CD4-positive, alpha-beta T cell (primary cell): ENCODE measurements at places on chromosomes 5 and 9.

DNA sequence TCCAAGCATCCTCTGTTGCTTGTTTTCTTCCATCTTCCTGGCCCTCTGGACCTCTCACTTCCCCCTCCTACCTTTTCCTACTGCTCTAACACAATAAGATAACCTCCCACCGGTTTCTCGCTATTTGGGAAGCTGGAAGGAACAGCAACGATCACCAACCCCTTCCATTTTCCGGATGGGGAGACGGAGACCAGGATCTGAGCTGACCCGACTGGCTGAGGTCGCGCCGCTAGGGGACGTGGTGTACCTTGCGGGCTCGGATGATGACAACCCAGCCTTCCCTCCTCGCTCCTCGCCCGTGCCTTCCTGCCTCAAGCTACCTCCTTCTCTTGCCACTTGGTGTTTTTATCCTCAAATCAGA, 1.9 kb downstream of the LPAR1 start:
- no peak for DNase-seq

- no peak for DNase-seq
These were observed 79.0 kb downstream of the RORB start for GRCh38 chr9:74576176-74576575.

DNA sequence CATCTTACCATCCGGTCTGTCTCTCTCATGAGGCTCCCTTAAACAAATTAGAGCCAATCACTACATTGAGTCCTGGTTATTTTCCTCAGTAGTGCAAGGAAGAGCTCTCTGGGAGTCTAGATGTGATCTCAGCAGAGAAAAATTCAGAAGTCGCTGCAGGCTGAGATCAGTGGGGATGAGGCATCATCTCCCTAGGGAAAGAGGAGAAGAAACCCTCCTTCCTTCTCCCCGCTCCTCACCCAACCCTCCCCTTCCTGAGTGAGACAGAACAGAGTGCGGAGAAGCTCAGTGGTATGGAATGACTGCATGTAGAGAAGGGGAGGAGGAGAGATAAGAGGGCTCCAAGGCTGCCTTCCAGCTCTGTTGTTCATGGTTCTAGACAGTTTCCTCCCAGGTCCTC, 80.5 kb downstream of the PAPPA start:
- DNase-seq: no peak

GRCh38 chr9:29150606-29151005, 1577.3 kb upstream of the C9orf72 start:
- DNase-seq: no peak

GRCh38 chr5:103224894-103225246, 33.7 kb upstream of the MACIR start:
- DNase-seq: no peak

GRCh38 chr5:123549256-123549904, 37.4 kb downstream of the CSNK1G3 start:
- peak; percentile 38 for DNase-seq

DNA sequence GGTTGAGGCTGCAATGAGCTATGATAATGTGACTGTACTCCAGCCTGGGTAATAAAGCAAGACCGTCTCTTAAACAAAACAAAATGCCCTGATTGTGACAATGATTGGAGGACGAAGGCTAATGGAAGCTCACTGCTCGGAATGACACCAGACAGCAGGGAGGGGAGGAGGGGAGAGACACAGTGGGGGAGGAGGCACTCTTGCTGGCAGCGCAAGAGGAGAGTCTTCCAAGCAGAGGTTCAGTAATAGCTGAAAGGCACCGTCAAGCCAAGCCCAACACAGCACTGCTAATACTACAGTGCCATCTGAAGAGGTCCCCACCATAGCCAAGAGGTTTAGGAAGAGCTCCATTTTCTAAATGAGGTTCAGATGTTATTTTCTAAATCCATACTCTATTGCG, 102.3 kb downstream of the GLDC start:
- no peak for DNase-seq

- DNase-seq: no peak
These were observed 129.3 kb upstream of the STC2 start for GRCh38 chr5:173457482-173457881.

- no peak for DNase-seq
These were observed 201.6 kb upstream of the IRX1 start for GRCh38 chr5:3393920-3394597.

GRCh38 chr5:76617675-76618074, 5.5 kb downstream of the F2RL2 start:
- no peak for DNase-seq

GRCh38 chr5:74945561-74946165, 79.5 kb upstream of the FAM169A start:
- no peak for DNase-seq
